ENCODE measurements at places on chromosomes 13 and 19.

DNA sequence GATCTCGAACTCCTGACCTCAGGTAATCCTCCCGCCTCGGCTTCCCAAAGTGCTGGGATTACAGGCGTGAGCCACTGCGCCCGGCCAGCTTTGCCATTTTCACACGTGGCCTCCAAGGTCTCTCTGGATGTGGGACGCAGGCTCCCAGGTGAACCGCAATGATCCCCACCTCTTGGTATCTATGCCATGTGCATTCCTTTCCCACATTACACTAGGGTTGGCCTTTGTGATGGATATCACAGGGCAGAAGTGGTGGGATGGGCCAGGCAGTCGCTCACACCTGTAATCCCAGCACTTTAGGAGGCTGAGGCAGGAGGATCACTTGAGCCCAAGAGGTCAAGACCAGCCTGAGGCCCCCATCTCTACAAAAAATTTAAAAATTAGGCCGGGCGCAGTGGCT lies 22.4 kb downstream of the FGF21 start:
- no peak for DNase-seq

- DNase-seq: peak; percentile 3
These were observed 495.9 kb downstream of the GPC5 start for GRCh38 chr13:91894316-91894715.

DNA sequence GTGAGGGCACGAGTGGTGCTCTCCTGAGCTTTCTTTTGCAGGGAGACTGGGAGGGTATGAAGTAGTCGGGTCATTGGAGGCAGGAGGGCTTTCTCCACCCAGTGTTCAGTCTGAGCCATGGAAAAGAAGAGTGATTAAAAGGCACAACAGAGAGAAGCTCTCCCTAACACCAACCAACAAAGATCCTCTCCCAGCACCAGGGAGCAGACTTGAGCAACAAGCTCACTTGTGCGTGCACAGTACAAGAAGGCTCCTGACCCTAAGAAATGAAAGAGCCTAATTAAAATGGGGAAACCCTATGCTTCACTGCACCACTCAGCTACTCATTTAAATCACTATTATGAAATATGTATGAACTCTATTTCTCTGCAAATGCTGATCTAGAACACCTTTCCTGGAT lies 276.3 kb upstream of the SOX21 start:
- no peak for DNase-seq

- no peak for DNase-seq
These were observed 147.7 kb upstream of the VSTM2B start for GRCh38 chr19:29378126-29378525.

DNA sequence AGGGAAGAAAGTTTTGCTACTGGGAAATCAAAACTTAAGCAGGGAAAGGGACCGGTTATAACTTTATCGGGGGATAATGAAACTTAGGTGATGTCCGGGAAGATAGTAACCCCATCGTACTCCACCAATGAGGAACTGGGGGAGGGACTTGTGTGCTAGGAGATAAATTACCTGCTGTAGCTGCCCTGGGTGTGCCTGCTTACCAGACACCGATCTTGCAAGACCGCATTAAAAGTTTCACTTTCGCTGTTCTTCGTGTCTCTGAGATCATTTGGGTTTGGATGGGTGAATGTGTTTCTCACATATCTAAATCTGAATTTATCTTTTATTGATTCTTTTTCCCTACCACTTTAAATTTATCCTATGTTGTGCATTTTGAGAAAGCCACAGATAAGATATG lies 381.4 kb downstream of the SLITRK6 start:
- no peak for DNase-seq

DNA sequence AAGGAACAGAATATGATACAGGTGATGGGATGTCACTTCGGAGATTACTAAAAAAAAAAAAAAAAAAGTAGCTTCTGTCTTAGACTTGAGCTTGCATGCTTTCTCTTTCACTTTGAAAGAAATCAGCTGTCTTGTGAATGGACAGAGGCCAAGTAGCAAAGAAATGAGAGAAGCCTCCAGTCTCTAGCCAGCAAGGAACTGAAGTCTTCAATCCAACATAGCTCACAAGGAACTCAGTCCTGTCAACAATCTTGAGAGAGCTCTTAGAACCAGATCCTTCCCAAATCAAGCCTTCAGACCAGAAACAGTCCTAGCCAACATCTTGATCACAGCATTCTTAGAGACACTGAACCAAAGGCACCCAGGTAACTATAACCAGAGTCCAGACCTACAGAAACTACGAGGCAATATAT lies 7.7 kb downstream of the N4BP2L2 start:
- DNase-seq: peak; percentile 89

- peak; percentile 59 for DNase-seq
These were observed 4.4 kb upstream of the ATP1A3 start for GRCh38 chr19:41998246-41999020.

DNA sequence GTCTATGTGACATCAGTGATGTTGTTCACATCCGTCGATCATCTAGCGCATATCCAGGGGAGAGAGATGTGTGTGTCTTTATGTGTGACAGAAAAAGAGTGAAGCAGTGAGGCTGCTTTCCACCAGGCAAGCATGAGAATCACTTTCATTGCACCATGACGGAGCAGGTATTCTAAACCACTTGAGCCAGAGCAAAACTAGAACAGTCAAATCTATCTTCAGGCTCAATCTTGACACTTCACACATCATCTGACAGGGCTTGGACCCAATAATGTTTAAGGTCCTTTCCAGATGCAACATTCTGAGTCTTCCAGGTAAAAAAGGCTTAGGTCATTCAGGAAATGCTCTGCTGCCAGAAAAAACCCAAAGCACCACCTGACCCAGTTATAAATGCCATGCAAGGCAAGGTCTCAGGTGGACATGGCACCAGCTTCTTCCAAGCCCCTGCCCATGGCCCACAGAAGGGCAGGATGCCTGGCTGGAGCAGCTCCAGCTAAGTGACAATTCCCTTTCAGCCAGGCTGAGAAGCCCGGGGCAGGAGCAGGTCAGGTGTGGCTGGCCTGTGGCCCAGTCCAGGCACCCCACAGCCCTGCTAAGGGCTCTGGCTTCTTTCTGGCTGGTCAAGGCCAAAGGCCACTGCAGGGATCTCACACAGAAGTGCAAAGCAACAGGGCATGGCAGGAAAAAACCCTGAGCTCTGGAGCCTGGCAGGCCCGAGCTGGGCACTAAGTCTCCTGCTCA lies 5.0 kb downstream of the ELAVL1 start:
- no peak for DNase-seq

DNA sequence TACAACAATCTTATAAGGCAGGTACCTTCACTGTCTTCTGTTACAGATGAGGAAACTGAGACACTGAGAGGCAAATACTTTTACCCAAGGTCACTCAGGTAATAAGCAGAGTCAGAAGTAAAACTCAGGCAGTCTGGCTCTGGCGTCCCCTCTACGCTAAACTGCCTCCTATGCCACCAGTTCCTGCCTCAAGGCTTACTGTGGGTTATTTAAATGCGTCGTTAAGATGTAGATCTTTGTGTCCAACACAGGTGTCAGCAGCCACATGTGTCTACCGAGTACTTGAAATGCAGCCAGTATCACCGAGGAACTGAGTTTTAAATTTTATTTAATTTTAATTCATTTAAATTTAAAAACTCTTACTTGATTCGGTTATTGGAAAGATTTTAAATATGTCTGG lies 1.9 kb downstream of the HAS1 start:
- DNase-seq: no peak

DNA sequence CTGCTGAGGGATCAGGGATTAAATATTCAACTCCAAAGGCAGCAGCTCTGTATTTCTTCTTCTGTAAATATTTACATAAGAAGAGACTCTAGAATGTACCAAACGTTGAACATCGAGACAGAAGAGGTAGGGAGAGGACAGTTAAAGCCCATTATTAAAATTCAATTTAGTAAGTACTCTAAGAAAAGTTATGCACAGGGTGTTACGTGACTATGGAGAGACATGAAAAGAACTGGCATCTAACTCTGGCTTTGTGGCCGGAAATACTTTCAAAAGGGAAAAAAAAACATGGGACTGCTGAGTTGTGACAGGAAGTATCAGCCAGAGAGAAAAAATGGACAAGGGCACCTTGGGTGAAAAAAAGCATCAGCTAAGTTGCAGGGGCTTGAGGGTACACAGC lies 36.7 kb downstream of the LNX2 start:
- DNase-seq: peak; percentile 58

DNA sequence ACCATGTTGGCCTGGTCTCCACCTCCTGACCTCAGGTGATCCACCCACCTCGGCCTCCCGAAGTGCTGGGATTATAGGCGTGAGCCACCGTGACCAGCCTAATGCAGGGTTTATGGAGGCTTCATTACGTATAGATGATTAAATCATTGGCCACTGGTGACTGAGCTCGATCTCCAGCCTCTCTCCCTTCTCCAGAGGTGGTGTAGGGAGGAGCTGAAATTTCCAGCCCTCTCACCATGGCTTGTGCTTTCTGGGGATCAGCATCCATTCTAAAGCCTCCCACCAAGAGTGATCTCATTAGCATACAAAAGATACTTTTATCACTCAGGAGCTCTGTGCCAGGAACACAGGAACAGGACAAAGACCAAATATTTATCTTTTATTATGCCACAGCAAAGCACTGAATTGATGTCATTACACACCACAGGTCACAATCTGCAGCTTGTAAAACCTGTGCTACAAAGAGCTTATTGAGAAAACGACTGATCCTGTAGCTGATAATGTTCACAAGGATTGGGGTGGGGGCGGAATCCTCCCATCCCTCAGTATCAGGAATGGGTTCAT lies 32.4 kb downstream of the RHPN2 start:
- DNase-seq: no peak

GRCh38 chr13:40518481-40518882 lies 148.0 kb downstream of the FOXO1 start:
- no peak for DNase-seq

DNA sequence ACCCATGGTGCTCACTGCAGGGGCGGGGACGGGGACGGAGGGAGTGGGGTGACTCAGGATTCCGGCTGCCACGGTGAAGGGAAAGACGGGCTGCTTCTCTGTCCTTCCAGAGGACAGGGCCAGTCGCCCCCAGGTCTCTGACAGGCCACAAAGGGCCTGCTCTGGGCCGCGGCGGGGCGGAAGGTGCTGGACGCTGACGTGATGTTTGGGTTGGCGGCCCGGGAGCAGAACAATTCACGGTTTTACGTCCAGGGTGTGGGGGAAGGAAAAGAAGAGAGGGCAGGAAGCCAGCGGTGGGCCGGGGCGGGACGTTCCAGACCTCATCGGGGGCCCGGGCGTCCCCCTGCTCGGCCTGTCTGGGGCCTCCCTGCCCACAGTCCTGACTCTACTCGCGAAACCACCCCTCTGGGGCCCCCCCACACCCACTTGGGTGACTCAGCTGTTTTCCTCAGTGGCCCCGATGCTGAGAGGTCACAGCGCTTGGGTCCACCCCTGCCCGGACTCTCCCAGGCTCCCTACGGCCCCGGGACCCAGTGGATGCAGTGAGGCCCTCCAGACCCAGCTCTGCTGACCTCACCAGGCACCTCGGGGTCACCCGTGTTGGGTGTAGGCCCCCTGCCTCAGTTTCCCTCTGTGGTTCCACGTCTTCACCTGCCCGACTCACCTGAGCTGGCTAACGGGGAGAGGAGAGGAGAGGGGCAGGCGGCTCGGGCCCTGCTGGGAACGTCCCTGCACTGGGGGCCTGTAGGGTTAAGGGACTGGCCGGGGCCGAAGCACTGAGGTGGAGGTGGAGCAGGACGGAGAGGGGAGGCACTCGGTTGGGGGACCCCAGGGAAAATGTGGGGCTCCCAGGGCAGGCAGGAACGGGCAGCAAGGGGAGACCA lies 29.2 kb downstream of the PIP5K1C start:
- peak; percentile 76 for DNase-seq

- DNase-seq: peak; percentile 50
These were observed 8.8 kb downstream of the PRR22 start for GRCh38 chr19:5775668-5776309.

DNA sequence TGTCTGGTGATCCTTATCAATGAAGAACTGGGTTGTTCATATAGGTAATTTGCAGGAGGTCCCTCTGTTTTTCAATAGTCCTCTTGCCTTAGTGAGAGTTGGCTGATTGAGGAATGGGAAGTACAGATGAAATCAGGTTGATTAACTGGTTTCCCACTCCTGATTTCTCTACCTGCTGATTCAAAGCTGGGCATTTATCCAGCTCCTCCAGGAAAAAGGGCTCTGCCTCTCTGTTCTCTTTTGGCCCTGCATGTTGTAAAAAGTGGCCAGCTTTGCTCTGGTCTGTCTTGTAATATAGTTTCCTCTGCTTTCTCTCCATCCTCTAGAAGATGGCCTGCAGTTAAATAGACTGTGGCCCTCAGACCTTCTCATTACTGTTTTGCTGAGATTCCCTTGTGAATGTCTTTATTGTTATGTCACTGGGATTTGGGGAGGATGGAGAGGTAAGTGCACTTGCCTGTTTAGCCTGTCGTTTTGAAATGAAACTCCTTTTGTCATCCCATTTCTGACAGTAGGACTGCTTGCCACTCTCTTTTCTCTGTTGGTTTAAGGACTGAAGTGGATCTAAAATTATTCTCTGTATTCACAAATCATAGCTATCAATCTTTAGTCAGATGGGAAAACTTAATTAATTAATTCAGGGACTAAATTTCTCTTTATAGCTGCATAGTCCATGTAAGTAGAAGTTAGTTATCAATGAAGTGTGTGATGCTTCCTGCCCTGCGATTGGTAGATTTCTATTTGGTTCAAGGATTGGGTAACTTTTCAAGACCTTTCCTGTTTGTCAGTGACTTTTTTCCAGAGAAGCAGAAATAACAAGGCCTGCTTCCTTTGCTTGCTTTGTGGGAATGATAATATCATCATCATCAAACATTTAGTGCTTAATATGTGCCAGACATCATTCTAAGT lies 28.5 kb downstream of the GARRE1 start:
- no peak for DNase-seq

GRCh38 chr19:441213-441836 lies 19.5 kb downstream of the SHC2 start:
- DNase-seq: no peak

DNA sequence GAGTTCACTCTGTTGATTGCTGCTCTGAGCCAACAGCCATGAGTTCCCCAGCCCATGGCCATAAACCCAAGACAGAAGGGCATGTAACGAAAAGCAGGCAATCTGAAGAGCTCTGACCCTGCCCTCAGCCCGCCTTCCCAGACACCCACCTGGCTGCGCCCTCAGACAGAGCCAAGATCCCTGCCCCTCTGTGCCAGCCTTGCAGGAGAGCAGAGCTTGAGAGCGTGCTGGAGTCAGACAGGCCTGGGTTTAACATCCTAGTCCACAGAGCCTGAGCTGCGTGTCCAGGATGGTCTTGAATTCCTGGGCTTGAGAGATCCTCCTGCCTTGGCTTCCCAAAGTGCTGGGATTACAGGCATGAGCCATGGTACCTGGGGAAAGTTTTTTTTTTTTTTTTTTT lies 19.0 kb upstream of the EMC10 start:
- DNase-seq: no peak

DNA sequence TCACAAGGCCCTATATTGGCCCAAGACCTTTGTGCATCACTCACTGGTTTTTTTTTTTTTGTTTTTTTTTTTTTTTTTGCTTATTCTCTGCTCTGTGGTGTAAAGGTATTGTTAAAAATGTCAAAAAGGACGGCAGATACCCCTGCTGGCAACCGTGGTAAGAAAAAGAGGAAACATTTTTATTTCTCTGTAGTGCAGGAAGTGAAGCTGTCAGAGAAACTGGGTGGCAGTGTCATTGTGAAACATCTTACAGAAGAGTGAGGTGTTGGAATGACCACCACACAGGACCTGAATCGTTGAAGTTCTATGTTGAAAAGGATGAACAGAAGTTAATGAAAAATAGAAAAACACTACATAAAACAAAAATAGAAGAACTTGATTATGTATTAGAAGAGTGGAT lies 346.4 kb downstream of the FGF9 start:
- no peak for DNase-seq

- no peak for DNase-seq
These were observed 214.8 kb downstream of the COG6 start for GRCh38 chr13:39870197-39870747.

- no peak for DNase-seq
These were observed 222.8 kb upstream of the NBEA start for GRCh38 chr13:34719060-34719875.
